Fibroblast of upper back skin (primary cell): ENCODE measurements at places on chromosomes 3 and 15.

DNA sequence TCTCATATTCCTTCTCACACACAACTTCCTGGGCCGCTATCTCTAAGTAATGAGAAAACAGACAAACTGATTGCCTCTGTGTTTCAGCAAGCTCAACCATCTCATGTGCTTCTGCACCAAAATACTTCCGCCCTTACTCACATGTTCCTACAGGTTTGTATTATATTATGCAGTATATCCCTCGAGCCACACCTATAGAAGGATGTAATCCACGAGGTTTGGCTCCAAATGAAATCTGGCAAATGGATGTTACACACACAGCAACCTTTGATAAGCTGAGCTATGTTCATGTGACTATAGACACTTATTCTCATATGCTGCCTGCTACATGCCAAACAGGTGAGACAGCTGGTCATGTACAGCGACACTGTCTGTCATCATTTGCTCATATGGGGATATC is 22.6 kb downstream of the CCRL2 start:
- DNase-seq: no peak

DNA sequence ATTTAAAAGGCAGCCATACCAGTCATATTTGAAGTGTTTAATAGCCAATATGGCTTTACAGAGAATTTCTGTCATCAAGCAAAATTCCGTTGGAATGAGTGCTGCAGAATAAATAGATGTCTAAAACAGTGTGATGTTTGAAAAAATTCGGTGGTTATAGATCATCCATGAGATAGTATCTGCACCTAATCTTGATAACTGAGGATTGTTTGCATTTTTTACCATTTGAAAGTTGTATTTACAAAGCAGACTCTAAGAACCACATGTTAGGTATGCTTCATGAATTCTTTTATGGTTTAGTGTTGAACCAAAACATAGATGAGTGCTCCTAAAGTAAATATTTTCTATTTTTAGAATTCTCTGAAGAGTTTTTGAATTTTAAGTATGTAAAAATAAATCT is 476.1 kb downstream of the NAALADL2 start:
- peak; percentile 74 for DNase-seq

- peak; percentile 25 for DNase-seq
Observed at GRCh38 chr15:87639305-87640011, 617.1 kb downstream of the NTRK3 start.

- no peak for DNase-seq
Observed at GRCh38 chr15:70309716-70310115, 212.0 kb upstream of the TLE3 start.

DNA sequence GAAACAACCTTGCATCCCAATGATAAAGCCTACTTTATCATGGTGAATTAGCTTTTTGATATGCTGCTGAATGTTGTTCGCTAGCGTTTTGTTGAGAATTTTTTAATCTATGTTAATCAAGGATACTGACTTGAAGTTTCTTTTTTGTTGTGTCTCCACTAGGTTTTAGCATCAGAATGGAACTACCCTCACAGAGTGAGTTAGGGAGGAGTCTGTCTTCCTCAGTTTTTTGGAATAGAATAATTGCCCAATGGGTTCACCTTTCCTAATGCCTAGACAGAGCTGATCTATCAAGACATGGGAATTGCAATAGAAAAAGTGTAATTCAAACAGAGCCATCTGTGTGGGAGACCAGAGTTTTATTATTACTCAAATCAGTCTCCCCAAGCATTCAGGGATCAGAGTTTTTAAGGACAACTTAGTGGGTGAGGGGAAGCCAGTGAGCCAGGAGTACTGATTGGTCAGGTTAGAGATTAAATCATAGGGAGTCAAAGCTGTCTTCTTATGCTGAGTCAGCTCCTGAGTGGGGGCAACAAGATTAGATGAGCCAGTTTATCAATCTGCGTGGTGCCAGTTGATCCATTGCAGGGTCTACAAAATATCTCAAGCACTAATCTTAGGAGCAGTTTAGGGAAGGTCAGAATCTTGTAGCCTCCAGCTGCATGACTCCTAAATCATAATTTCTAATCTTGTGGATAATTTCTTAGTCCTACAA is 237.4 kb upstream of the PPP2R3A start:
- DNase-seq: no peak

- DNase-seq: no peak
Observed at GRCh38 chr15:54298396-54298795, 320.2 kb downstream of the UNC13C start.

DNA sequence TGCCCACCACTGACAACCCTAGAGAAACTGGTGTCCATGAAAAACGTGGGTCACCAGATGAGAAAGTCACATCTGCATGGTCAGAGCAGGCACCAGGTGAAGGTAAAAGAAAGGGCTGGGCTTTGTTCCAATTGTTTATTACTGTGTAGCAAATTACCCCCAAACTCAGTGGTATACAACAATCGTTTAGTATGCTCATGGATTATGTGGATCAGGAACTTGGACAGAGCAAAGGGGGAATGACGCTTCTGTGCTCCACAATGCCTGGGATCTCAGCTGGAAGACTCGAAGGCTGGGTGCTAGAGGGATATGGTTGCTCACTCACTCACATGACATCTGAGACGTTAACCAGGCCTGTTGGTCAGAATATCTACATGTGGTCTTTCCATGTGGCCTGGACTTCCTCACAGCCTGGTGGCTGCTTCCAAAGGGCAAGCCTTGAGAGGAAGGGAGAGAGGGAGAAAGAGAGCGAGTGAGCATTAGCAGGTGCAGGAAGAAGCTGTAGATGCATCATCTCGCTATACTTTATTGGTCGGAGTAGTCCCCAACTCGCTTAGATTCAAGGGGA is 44.9 kb downstream of the LPP start:
- DNase-seq: no peak

- DNase-seq: no peak
Observed at GRCh38 chr3:186989429-186989828, 59.1 kb downstream of the ST6GAL1 start.
